ENCODE measurements at places on chromosomes 16 and 17.

GRCh38 chr16:13594823-13595222, 325.1 kb upstream of the ERCC4 start:
- no peak for DNase-seq

- no peak for DNase-seq
These were observed 56.3 kb upstream of the DHX40 start for GRCh38 chr17:59508999-59509625.

DNA sequence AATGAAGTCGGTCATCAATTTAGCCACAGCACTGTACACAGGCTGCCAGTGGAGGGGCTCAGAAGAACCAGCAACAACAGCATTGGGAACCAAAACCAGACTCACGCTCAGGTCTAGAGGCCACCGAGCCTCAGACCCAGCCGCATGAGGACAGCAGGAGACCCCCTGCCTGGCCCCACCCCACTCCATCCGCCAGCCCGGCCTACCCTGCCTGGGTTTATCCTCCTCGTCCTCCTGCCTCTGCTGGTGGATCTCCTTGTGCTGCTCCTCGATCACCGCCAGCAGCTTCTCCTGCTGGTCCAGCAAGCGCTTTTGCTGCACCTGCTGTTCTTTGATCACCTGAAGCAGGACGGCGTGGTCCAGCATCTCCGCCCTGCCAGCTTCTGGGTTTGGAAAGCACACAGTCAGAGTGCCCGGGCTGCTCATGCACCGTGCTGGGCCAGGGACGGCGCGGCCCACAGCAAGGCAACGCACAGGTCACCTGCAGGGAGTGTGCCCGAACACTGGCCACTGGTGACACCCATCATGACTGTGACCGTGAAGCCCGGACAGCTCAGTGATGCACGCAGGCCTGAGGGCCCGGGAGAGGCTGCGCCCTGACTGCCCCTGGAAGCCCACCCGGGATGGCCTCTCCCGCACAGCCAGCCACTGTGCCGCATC, 7.7 kb downstream of the NDUFAF8 start:
- no peak for DNase-seq

DNA sequence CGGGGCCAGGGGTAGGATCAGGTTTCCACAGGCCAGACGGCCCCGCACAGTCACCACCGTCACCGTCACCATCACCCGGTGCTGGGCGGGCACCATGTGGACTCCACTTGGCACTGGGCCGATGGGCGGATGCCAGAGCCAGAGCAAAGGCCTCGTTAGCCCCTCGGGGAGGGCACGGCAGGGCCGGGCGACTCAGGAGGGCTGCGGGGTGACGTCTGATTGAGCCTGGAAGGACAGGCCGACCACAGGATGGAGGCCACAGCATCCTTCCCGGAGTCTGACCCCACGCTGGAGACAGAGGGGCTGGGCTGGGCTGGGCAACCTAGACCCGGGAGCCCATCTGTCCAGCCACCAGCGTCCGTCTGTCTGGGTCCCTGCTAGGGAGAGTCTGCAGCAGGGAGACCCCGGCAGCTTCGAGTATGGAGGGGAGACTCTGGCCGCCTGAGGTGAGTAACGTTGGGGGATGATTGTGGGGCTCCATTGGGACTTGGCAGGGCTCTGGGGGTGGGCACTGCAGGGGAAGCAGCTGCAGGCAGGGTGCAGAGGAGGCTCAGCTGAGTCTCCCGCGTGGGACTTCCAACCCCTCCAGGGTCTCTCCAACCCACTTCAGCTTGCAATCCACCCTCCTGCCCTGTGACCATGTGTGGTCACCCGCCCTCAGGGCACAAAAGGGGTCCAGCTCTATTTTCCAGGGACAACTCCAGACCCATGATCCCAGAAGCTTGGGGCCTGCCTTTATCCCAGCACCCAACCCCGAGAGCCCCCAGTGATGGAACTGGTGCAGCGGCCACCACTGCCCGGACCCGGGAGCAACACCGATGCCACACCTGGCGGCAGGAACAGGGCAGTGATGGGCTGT, 22.6 kb downstream of the SLC25A10 start:
- DNase-seq = no peak

GRCh38 chr16:88888461-88889387, 22.3 kb upstream of the PABPN1L start:
- DNase-seq = no peak

DNA sequence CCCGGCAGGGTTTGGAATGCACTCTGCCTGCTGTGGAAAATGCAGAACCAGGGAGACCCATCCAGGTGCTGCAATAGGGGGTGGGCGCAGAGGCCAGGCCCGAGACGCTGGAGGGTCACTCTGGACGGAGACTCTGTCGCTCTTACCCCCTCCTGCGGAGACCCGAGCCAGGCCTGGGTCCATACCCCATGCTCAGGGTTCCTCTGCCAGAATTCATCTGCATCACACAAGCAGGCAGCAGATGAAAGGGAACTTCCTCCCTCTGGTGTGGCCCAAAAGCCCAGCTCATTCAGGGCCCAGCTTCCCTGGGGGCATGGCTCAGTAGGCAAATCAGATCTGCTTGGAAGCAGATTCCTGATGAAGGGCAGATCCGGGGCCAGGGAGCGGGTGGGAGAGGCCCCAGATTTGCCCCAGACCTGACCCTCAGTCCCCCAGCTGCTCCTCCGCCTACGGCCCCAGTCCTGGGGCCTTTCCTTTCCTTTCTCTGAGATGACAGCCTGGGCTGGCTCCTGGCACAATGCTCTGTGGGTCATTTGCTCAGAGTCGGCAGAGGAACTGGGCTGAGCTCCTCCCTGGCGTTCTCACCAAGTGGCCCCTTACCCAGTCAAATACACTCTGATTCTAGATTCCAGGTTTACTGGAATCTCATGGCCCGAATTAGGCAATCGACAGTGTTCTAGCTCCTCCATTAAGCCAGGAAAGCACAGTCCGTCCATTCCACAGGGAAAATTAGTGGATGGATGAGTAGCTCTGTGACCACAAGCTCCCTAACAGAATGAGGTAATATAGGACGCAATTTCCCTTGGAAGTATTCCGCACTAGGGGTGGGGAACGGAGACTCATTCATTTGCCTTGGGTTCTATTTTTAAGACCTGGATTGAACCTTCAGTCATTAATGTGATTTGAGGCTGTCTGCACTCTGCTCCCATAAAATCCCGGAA, 19.1 kb upstream of the RASD1 start:
- DNase-seq = no peak

DNA sequence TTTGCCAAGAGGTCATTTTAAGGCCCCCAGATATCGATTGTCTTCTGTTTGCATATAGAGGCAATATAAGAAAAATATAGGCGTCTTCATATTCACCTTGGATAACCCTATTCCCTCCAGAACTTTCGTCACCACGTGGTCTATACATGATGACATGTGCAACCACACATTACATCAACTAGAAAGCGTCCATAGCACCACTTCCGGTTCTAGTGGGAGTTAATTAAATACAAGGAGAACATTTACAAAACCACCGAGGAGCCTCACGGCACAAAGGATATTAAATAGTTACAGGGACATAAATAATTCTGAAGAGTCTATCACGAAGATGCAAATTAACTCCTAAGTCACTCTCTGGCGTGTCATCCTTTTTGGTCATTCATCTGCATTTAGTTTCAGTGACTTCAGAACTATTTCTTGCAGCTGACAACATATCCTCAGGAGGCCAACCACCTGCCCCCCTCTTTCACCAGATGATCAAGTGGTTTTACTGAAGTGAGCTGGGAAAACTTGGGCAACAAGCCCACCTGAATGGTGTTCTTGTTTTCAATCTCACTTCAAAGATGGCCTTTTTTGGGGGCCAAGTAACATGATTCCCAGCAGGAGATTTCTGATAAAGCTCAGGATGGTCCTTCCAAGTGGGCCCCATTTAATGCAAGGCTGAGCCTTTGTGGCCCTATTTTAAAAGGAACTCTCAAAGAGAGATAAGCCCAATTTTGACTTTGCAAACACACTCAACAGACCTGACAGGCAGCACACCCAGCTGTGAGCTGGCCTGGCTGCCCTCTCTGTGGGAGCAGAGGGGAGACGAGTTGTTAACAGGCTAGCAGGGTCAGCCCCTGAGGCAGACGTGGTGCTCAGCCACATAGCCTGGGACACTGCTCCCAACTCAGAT, 15.3 kb downstream of the CMTM3 start:
- DNase-seq = no peak

GRCh38 chr16:1225051-1225451, at the start of gene TPSG1:
TSS of gene TPSG1 (minus strand) at chr16:1225268. CDS start at chr16:1225252, 16 bp downstream.
- DNase-seq = no peak

GRCh38 chr16:53840456-53840855, 136.5 kb downstream of the FTO start:
- DNase-seq = no peak

- DNase-seq = no peak
These were observed 55.4 kb downstream of the NLK start for GRCh38 chr17:28097901-28098300.

- DNase-seq = no peak
These were observed 1.1 kb upstream of the ACE start for GRCh38 chr17:63475491-63476412.

DNA sequence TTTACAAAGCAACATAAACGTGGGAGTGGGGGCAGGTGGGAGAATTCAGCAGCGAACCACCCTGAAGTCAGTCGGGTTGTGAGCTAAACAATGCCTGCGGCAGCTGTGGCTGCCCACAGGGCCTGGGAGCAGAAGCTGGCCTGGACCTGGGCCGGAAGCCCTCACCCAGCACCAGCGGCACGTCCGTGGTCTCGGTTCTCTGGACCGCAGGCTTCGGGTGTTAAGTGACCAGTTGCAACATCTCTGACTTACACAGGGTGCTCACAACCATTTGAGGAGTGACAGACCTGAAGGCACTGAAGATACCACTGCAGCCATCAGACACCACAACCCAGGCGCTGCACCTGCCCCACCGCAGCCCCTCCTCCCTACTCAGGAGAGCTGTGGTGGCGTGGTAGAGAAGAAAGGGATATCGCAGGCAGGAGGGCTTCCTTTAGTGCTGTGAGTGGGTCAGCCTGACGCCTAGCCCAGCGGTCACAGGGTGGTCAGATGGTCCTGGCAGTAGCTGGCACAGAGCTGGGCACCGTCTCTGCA, 33.8 kb downstream of the CBFA2T3 start:
- no peak for DNase-seq

DNA sequence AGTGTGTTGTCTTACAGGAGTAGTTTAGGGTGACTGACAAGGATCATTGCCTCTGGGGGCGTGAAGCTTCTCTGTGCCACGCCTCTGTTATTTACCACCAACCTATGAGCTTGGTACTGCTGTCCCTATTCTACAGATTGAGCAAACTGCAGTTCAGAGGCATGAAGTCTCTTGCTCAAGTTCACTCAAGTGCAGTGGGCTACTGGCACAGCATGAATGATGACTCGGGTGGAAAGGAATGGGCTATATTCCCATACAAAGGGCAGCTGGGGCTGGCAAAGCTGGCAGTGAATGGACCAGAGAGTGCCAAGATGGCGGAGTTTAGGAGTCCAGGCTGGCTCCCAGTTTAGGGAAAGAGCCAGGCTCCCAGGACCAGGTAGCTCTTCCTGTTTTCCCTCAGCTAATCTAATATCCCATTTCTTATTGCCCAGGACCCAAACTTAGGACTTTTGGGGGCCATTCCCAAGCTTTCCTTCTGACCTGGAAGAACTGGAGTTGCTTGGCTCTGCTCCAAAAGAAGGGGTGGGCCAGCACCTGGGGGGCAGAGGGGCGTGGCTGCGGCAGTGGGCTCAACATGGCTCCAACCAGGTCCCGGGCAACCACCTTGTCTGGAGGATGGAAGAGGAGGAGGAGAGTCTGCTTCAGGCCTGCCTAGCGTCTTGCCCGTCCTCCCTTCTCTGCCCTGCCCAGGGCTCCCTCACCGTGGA, 12.9 kb downstream of the PLK1 start:
- no peak for DNase-seq

- DNase-seq = no peak
These were observed 122.4 kb upstream of the NLRP1 start for GRCh38 chr17:5706577-5707210.

GRCh38 chr17:60094754-60095153, 16.0 kb upstream of the HEATR6 start:
- DNase-seq = no peak

- DNase-seq = no peak
These were observed 800 bp downstream of the ZNF747 start for GRCh38 chr16:30533748-30534367.

DNA sequence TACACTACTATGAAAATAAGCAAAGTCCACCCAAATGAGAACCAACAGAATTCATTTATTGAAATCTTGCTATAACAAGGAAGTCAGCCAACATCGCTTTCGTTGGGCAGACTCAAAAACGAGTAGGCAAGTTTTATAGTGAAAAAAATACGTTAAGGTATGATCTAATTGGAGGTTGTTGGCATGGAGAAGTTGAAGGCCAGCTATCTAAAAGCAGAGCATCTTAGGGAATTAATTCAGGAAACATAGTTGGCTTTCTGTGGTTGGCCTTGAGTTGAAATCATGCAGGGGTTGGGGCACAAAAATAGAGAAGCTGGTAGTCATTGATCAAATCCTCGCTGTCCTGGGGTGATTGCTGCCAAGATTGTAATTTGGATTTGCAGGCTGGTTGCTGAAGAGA, 118.3 kb downstream of the PPM1E start:
- no peak for DNase-seq

DNA sequence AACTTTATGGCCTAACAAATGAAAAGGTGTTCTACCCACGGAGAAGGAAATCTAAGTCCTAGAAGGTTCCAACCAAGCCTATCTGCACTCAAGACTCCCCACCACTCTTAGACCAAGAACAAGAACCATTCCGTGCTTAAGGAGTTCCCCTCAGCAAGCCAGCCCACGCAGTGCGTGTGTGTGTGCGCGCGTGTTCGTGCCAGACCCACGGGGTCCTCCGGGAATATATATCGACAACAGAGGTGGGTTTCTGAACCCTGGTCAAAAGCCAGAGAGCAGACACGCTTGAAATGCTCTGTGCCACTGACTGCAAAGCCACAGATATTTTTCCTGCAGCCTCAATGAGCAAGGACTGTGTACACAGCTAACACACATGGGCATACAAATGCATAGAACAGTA, 70.7 kb downstream of the SLC39A11 start:
- DNase-seq = no peak

DNA sequence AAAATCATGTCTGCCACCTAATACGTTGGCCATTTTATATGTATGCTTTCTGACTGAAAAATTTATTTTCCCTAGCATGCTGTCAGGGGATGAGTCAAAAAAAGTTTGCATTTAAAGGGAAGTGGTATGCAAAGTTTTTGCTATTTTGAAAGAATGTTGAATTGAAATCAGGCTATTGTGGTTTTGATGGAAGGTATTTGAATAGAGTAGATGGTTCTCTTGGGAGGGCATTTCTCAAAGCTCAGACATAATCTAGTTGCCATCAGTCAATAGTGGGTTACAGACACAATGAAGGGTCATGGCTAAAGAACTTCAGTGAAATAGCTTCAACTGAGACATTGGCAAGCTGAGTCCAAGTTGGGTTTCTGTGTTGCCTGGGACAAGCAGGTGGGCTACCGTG, 102.4 kb downstream of the MAP2K6 start:
- DNase-seq = no peak

DNA sequence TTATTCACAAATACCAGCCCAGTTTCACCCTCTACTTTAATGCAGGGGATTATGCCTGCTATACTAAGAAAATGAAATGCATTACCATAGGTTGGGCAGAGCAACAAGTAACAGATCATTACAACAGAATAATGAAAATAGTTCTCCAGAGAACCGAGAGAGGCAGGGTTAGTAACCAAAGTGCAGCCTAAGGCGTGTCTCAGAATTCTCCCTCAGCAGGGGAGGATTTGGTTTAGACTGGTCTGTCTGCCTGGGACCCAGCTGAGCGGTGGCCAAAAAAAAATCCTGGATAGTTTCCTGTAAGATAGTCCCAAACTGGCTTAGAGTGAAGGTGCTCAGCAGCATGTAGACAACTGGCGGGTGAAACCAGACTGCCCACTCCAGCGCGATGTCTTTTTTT, 30.8 kb upstream of the ADCY7 start:
- no peak for DNase-seq

- DNase-seq = no peak
These were observed 16.6 kb downstream of the CTU2 start for GRCh38 chr16:88722784-88723506.
